Trophoblast cell (in vitro differentiated cells and primary cell): ENCODE measurements at places on chromosomes 13 and 19.

GRCh38 chr13:62067821-62068220 is 652.2 kb upstream of the PCDH20 start:
- no peak for DNase-seq

DNA sequence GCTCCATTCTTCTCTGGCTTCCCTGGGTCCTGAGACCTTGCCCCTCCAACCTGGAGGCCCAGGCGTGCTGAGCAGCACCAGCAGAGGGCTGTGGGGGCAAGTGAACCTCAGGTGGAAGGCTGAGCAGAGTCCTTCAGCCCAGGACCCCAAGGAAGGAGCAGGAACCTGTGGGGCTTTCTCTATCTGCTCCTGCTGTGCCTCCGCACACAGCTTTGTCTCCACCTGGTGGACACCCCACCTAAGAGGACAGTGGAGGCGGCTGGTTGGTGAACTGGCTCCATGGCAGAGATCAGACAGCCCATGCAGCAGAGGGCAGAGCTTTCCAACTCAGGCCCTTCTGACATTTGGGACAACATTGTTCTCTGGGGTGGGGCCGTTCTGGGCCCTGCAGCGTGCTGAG is 19.7 kb downstream of the ZFR2 start:
- DNase-seq, result no peak

DNA sequence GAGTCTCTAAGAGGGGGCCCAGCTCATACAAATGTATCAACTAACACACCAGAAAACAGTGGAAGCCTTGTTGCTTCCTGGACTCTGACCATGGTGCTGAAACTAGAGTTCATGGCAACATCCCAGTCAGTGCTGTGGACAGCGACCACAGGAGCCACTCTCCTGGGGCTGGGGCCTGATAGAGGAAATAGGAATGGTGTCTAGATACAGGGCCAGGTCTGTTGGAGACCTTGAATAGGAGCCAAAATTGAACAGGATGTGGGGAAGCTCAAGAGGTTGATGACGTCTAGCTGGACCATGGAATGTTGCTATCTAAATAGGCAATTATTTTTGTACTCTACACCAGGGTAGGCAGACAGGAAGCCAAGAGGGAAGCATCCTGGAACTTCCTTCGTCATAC is 21.7 kb downstream of the LILRB4 start:
- DNase-seq, result peak; percentile 79

GRCh38 chr13:43074824-43075510 is 51.6 kb downstream of the DNAJC15 start:
- no peak for DNase-seq

- DNase-seq, result no peak
Measured at GRCh38 chr13:49527123-49527522, 31.4 kb downstream of the PHF11 start.

- peak; percentile 17 for DNase-seq
Measured at GRCh38 chr13:24459234-24459633, 53.3 kb downstream of the PARP4 start.

- DNase-seq, result no peak
Measured at GRCh38 chr13:98222081-98222554, 45.0 kb upstream of the RNF113B start.

GRCh38 chr19:21210037-21210621 is 68.3 kb downstream of the ZNF431 start:
- DNase-seq, result no peak

- peak; percentile 97 for DNase-seq
Measured at GRCh38 chr19:39111593-39112199, 13.9 kb upstream of the PAK4 start.

- DNase-seq, result no peak
Measured at GRCh38 chr19:35015954-35016351, 14.3 kb upstream of the SCN1B start.

GRCh38 chr13:30158774-30159445 is 148.4 kb downstream of the KATNAL1 start:
- no peak for DNase-seq

- DNase-seq, result no peak
Measured at GRCh38 chr19:19532806-19533701, 4.3 kb downstream of the YJEFN3 start.

GRCh38 chr19:15506074-15506571 is 2.2 kb upstream of the CYP4F22 start:
- no peak for DNase-seq

GRCh38 chr19:17058236-17058635 is 17.0 kb downstream of the HAUS8 start:
- no peak for DNase-seq

DNA sequence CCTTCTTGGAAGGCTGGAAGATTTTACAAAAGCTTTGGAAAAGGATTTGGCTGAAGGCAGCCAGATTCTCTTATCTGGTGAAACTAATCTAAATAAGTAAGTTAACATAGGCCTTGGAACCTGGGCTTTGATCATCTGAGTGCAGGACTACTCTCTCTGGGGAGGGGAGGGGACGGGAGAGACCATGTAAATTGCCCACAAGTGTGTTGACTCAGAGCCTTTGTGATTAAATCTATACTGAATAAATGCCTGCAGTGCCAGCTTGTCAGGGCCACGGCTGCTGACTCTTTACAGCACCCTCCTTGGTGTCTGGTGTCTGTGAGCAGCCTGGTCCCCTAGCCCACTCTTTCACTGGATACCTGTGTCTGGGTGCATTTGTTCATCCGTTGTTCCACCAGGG is 251.4 kb downstream of the ITGBL1 start:
- no peak for DNase-seq

- DNase-seq, result no peak
Measured at GRCh38 chr13:21371011-21371410, 88.1 kb downstream of the ZDHHC20 start.

GRCh38 chr13:99002172-99002710 is 24.4 kb upstream of the DOCK9 start:
- no peak for DNase-seq

DNA sequence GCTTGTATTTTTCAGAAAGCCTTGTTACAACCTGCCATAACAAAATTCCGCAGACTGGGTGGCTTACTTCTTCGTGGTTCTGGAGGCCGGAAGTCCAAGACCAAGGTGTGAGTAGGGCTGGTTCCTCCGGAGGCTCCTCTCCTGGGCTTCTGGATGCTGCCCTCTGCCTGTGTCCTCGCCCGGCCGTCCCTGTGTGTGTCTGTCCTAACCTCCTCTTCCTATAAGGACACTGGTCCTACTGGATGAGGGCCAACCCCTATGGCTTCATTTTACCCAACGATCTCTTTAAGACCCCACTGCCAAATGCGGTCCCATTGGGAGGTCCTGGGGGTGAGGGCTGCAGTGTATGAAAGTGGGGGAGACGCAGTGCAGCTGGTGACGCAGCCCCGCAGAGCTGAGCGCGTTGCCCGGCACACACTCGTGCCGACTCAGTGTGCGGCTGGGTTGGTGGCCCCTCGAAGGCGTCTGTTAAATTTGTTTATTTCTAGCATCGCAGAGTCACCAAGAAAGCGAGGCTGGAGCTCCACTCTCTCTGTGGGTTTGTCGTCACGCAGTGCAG is 116.7 kb downstream of the SOX1 start:
- no peak for DNase-seq

DNA sequence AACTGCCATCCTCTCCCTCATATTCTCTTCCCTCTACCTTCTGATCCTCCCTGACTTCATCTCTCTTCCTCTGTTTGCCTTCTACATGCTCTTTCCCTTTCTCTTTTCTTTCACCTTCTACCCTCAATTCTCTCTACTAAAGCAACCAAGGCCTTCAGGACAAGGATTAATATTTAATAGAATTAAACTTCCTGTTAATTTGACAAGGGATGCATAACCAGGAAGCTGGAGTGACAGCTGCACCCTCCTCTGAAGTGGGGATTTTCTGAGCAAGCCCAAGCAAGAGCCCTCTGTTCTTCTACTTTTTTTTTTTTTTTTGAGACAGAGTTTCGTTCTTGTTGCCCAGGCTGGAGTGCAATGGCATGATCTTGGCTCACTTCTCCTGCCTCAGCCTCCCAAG is 63.4 kb upstream of the MED4 start:
- DNase-seq, result no peak

DNA sequence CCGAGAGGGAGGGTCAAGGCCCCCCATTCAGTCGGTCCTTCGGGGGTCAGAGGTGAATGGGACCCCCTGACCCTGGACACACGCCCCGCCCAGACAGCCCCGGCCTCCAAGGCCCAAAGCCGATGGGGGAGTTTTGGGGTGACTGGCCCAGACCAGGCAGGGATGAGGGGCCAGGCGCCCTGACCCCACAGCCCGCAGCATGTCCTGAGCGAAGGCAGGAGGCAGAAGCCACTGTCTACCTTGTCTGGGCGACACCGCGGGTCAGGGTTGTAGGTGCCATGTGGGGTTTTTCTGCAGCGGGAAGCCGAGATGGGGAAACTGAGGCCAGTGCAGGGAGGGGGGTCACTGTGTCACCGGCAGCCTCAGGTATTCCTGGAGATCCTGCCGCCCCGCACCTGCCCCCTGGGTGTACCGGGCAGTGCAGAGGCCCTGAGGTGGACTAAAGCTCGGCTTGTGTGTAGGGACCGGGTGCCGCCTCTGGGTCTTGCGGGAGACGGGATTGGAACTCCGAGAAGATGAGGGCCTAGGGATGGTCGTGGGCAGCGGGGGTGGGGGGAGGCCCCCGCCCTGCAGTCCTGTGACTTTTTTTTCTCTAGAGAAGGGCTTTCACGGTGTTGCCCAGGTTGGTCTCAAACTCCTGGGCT is 8.5 kb downstream of the ARID3A start:
- no peak for DNase-seq

GRCh38 chr13:64591971-64592370 is 2638.2 kb downstream of the PCDH9 start:
- no peak for DNase-seq

GRCh38 chr13:111474136-111475002 is 153.9 kb downstream of the TEX29 start:
- DNase-seq, result peak; percentile 70

DNA sequence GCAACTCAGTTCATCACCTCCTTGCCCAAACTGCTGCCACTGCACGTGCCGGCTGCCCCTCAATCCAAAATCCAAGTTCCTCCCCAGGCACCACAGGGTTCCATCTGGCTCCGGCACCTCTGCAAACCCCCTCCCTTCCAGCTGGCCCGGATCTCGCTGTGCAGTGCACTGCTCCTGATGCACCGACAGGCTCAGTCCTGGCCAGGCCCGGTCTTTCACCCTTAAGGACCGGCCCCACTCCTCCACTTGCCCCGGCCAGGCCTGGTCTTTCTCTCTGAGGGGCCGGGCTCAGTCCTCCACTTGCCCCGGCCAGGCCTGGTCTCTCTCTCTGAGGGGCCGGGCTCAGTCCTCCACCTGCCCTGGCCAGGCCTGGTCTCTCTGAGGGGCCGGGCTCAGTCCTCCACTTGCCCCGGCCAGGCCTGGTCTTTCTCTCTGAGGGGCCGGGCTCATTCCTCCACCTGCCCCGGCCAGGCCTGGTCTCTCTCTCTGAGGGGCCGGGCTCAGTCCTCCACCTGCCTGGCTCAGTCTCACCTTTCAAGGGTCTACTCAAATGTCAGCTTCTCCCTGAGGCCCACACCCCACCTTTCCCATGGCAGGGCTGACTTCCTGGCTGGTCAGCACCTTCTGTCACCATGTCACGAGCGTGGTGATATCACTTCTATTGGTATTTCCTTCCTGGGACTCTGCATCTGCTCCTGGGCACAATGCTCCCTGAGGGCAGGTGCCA is 6.9 kb downstream of the ZNF787 start:
- no peak for DNase-seq

DNA sequence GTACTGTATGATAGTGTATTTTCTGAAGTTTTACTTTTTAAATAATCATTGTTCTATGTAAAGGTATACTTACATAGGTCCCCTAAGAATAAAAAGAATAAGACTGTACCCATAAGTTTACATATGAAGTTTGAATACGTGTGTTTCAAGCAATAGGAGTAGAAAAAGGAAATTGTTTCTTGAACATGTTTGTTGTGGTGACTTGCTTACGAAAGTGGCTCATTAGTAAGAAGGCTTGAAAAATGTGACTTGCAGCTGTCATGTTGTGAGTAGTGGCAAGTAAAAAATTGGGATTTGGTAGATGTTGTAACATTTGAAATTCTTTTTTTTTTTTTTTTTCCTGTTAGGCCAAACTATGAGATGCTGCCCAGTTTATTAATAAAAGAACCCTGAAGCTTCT is 203.3 kb downstream of the LMO7 start:
- no peak for DNase-seq

DNA sequence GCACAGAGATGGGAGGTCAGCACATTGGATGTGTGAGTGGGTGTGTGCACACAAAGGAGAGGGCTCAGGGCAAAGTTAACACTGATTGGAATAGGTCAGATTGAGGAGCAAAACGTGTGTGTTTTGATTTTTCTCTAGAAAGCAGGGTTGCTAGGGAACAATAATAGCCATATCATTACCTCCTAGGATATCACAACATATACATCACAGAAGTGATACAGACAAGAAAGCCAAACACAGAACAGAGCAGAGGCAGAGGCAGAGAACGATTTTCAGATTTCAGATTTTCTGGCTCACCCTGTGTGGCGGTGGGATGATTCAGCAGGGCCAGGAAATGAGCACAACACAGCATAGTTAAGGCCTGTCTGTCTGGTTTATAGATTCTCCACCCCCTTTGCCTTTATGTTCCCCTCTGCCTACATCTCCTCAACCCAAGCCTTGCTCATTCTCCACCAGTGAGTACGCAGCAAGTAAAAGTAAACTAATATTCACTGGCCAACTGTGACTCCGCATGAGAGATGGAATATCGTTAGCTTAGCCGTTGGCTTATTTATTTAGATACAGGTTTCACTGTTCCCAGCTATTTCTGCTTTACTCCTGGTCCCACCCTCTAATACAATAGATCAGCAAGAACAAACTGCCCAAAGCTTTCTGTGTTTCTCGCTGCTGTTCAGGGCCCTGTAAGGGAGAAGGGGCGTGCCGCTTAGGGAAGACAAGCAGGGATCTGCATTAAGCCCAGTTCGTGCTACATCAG is 182.7 kb upstream of the TSC22D1 start:
- DNase-seq, result peak; percentile 84

GRCh38 chr13:99403458-99403971 is 96.3 kb upstream of the GPR183 start:
- no peak for DNase-seq

DNA sequence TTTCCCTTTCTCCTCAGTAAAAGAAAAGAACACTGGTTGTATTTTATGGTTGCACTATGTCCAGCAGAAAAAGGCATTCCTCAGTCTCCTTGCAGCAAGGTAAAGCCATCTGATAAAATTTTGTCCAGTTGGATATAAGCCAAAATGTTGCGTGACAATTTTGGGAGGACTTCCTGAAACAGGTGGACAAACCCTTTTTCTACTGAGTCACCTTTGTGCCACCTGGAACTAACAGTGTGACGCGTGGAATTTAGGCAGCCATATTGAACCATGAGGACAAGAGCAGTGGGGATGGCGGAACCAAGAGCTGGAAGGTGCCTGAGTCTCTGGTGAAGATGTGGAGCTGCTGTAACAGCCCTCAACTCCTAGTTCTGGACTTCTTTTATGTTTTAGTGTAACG is 8.2 kb downstream of the CADM4 start:
- DNase-seq, result no peak

GRCh38 chr13:107395927-107396662 is 819.2 kb downstream of the LIG4 start:
- no peak for DNase-seq
